ENCODE measurements at places on chromosomes 1 and 21. TPM values are rescaled to one million over a fixed set of nuclear protein-coding genes. Genes with fewer than 3 reads are reported as not detected.

GRCh38 chr1:25135909-25136308 lies 96.4 kb downstream of the SYF2 start:
- DNase-seq, result no peak

GRCh38 chr1:209743145-209743482 lies 12.7 kb upstream of the TRAF3IP3 start:
- no peak for DNase-seq

DNA sequence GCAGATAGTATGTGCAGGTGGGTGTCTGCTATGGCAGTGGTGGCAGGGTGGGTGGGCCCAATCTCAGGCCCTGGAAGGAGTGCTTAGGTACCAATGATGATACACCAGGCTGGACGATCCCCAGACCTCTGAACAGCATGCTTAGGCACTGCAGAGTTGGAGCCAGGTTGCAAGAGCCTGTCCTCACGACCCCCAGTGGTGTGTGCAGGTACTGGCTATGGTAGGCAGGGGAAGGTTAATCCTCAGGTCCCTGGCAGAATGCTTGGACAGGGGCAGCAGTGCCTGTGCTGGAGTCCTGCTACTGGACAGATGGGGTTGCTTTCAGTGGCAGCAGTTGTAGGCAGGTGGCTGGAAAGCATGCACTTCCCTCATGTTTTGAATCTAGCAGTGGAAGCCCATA lies 100.5 kb upstream of the NEK7 start:
- peak; percentile 6 for DNase-seq

DNA sequence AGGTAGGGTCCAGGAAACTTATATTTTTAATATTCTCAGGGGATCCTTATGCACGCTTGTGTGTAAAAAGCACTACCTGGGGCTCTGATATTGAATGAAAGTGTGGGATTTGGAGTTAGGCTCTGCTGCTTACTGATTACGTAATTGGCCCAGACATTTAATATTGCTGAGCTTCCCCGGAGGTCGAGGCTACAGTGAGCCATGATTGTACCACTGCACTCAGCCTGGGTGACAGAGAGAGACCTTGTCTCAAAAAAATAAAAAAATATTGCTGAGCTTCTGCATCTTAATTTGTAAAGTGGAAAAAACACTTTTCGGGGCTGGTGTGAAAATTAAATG lies 62.2 kb upstream of the KIF26B start:
- DNase-seq, result no peak

- DNase-seq, result no peak
Observed at GRCh38 chr1:46001081-46001785, 131.2 kb downstream of the PIK3R3 start.

DNA sequence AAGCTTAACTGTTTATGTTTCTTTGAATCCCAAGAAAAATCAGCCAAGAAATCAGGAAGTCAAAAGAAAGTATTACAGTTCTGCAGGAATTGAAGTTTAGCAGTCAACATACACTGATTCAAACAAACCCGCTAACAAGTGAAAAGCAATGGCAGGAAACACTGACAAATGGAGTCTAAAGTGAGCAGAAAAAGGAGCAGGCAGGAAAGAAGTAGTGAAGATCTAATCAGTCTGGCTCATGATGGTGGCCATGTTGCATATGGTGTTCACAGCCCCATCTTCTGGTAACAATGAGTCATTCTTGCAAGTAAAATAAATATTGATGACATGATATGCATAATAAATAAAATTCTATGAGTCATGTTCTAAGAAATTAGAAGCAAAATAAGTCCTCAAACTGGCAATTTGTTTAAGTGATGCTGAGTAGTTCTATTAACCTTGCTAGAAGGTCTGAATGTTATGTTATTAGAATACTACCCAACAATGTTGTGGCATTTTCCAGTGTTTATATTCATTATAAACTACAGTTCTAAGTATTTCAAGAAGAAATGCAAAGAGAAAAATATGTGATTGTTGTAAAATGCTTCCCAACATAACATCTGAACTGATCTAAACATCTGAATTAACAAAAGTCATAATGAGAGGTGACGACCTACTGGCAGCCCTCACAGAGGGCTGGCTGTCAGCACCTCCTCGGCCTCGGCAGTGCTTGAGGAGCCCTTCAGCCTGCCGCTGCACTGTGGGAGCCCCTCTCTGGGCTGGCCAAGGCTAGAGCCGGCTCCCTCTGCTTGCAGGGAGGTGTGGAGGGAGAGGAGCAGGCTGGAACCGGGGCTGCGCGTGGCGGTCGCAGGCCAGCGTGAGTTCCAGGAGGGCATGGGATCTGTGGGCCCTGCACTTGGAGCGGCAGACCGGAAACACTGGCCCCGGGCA lies 5.7 kb upstream of the ACBD6 start:
- no peak for DNase-seq

GRCh38 chr1:84742653-84743052 lies 52.4 kb upstream of the SSX2IP start:
- DNase-seq, result no peak

- DNase-seq, result peak; percentile 97
Observed at GRCh38 chr1:225888898-225889601, at the start of gene LEFTY1. Gene LEFTY1 (minus strand): TSS chr1:225889146. CDS start chr1:225889066, 80 bp downstream.

DNA sequence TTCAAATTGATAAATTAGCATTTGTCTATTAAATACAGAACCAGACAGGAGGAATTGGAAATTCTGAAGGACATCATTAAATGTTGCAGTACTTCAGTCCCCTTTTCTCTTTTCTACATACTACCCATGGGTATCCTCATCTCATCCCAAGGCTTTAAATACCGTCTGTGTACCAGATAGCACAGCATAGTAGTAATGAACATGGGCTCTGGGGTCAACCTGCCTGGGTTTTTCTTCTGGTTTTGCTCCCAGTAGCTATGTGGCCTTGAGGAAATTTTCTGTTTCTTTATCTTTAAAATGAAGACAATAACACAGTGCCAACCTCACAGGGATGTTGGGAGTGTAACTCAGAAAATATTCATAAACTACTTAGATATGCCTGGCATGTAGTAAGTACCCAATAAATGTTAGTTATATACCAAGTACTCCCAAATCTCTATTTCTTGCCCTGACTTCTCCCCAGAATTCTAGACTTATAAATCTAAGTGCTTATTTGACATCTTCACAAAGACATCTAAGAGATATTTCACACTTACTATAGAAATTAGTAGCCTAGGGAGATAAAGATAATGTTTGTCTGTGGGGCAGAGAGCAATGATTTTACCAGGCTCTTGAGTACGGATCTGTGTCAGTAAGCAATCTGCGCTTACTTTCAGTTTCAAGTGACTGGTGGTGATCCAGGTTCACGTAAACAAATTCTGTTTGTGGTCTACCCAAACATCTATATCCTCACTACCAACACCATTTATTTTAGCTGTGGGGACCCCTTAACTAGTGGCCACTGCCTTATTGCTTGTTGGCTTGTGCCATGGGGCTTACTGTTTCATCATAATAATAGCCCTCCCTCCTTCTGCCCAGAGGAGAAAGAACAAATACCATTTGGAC lies 37.3 kb downstream of the VANGL2 start:
- no peak for DNase-seq

GRCh38 chr21:43975469-43976098 lies 36.5 kb upstream of the TRAPPC10 start:
- peak; percentile 77 for DNase-seq

- DNase-seq, result no peak
Observed at GRCh38 chr21:19463966-19464365, 1060.4 kb upstream of the TMPRSS15 start.

DNA sequence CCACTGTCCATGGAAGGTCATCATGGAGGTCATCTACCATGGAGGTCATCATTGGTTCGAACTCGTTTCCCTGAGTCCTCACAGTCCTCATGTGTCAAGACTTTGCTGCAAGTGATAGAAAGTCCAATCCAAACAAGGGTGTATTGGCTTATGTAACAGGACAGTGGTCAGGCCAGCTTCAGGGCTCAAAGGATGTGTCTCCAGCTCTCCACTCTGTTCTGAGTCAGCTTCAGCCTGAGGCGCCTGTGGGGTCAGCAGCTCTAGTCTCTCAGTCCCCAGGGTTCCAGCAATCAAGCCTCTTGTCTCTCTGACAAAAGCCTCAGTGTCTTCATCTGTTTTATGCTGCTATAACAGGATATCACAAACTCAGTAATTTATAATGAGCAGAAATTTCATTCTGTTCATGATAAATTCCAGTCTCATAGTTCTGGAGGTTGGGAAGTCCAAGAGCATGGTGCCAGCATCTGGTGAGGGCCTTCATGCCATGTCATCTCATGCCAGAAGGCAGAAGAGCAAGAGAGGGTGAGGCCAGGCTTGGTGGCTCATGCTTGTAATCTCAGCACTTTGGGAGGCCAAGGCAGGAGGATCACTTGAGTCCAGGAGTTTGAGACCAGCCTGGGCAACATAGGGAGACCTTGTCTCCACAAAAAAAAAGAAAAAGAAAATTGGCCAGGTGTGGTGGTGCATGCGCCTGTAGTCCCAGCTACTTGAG lies 19.5 kb downstream of the A3GALT2 start:
- DNase-seq, result no peak

DNA sequence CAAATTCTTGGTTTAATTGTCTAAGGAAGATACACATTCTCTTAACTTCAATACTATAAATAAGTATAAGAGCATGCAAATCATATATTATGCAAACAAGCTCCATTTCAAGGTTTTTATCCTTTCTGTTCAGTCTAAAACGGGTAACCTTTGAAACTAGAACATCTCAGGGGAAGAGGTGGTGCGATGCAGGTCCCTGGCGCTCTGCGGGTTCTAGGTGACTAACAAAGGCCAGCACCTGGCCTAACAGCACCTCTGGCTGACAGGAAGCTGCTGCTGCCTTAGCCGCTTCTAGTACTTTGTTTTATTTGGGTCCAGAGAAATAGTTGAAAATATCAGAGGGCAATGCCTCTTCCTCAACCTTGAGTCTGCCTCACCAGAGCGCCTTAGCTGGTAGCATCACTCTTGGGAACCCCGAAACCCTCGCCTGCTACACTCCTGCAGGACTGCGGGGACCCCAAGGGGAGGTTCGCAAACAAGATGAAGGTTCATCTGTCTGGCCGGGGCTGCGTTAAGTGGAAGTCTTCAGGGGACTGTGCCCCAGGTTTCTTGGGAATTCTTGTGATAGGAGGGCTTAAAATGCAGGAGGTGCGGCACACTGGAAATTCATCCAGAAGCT lies 45.5 kb downstream of the PRDM15 start:
- no peak for DNase-seq

- peak; percentile 100 for DNase-seq
Observed at GRCh38 chr1:212958175-212958574, 7.8 kb downstream of the VASH2 start.

- no peak for DNase-seq
Observed at GRCh38 chr1:229133151-229133550, 137.8 kb upstream of the RAB4A start.

GRCh38 chr1:178243119-178243518 lies 149.2 kb downstream of the RASAL2 start:
- no peak for DNase-seq

DNA sequence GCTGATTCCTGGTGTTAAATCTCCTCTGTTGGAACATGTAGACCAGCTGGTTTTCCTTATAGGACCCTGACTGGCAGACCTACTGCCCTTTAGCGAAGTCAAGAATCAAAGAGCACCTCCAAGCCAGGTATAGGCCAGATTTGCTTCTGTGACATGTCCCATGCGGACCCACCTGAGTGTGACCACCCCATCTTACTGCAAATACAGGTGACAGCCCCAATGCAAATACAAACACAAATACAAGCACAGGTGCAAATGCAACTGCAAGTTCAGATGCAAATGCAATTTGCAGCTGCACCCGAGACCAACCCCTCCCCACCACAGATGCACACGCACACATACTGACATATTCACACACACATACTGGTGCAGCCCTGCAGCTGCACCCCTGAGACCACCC lies 72.3 kb downstream of the SIK1 start:
- DNase-seq, result no peak

DNA sequence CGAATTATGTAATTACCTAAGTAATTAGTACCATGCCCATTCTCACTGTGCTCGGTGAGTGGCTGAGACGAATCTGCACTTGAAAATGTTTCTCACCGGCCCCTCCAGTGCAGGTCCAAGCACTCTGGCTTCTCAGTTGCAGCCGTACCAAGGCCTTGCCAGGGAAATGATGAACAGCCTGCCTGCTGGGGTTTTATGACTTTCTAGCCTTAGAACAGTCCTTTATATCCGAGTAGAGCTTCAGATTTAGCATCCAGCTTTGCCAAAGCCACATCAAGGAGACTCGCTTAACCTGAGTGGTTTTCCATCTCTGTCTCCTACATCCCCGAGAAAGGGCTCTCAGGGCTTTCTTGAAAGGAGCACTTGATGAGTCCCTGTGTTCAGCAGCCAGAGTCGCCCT lies 83.4 kb downstream of the GREM2 start:
- no peak for DNase-seq

- peak; percentile 90 for DNase-seq
Observed at GRCh38 chr1:153510984-153511410, 24.8 kb downstream of the S100A6 start.

DNA sequence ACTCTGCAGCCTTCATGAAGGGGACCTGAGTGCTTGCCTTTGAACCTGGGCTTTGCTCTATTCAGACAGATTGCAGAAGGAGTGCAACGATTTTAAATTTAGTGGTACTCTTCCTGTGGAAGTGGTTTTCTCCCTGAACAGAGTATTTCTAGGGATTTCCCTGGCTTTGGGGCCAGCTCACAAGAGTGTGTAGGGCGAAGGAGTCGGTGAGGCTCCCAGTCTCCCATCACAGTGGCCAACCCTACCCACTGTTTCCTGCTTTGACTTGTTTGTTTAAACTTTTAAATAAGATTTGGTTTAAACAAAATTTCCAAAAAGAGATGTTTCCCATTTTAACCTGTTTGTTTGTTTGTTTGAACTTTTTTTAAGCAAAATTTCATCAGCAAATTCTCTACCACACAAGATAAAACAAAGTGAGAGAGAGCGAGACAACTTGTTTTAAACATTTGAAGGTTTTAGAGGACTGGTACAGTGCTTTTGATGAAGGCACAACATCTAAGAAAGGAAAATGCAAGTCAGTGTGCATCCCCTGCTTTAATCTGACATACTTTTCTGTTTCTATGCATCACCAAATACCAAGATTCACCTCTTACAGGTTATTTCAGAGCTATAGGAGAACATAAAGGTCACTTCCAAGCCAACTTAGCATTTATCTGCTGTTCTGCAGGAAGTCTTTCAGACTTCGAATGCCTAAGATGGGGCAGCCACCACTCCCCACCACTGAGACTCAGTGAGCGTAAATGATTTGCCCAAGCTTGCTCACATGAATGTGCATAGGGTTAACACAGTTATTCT lies 6.6 kb downstream of the SELP start:
- DNase-seq, result no peak

GRCh38 chr1:43436371-43436770 lies 17.4 kb downstream of the HYI start:
- DNase-seq, result no peak

GRCh38 chr1:196308176-196308575 lies 300.1 kb downstream of the KCNT2 start:
- DNase-seq, result no peak

DNA sequence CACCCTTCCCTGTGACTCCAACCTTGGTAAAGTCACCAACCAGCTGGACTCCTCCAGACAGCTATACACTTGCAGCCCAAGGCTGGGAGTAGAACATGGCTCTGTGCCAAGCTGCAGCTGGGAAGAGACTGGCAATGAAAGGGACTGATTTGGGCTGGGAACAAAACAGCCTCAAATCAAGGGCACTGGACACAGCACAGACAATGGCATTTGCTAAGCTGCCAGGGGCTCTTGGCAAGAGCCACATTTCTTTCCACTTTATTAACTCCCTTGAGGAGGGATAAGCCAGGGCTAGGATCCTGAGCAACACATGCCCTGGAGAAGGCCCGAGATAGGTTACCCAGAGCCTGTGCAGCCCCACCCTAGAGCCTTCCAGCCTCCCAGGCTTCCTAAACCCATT lies 12.0 kb downstream of the SYT11 start:
- DNase-seq, result peak; percentile 39

ADAM30 gene
- total RNA-seq, result not detected

POU3F1 gene
- total RNA-seq, result 1.6 TPM

LRRC52 gene
- not detected for total RNA-seq

CSF3R gene
- not detected for total RNA-seq

ZNF593OS gene
- not detected for total RNA-seq
